T follicular helper cell (primary cell): ENCODE measurements at places on chromosomes 3 and 15.

GRCh38 chr3:104646196-104646595 lies 720.5 kb upstream of the ALCAM start:
- DNase-seq: no peak

GRCh38 chr3:122168044-122168443 lies 15.4 kb upstream of the CASR start:
- DNase-seq: no peak

DNA sequence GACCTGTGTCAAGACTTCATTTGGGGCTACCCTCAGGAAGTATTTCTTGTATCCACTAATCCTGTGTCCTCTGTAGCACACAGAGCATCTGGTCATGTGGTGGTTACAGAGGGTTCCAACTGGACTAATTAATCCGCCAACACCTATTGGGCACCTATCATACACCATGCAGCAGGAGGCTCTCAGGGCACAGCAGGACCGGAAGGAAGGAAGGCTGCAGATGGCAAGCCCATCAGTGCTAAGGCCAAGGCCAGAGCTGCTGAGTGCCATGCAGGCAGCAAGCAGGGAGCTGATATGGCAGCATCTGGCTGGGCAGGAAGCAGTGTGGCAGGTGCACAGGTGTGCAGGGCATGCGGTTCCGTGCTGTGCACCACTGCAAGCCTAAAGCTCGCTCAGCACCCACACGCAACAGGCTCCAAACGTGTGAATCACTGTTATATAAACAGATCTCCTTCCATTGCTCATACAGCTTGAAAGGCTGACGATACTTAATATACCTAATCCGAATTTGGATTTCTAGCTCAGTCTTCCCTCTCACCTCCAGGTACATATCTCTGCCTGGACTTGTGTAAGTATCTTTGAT lies 64.4 kb upstream of the SNRPA1 start:
- no peak for DNase-seq

- DNase-seq: no peak
These were observed 276.1 kb downstream of the NFKBIZ start for GRCh38 chr3:102125197-102125993.

DNA sequence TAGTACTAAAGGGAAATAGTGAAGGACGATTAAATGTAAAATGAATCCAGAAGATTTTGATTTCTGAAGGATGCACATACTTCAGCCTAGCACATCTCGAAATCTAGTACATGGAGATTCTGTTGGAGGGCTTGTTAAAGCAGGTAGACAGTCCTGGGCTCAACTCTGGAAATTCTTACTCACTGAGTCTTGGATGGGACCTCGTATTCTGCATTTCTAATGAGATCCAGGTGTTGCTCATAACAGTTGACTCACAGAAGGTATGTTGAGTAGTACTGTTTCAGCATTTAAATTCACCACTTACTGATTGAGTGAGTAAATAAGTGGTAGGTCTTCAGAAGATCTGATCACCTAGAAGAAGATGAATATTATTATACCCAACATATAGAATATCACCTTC lies 623.4 kb upstream of the SGO1 start:
- no peak for DNase-seq

- DNase-seq: no peak
These were observed 101.0 kb upstream of the CCDC80 start for GRCh38 chr3:112741983-112742382.

DNA sequence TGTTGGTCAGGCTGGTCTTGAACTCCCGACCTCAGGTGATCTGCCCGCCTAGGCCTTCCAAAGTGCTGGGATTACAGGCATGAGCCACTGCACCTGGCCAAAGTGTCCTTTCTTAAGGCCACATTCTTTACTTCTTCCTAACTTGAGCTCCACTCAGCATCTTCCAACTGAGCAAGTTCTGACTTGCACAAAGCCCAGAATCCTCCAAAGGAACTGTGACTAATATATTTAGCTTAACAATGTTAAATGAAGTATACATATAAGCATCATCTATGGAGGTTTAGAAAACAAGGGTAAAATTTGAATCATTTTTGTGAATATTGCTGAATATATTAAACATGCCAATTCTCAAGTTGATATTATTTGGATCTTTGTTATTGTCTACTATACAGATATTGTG lies 93.7 kb downstream of the SHQ1 start:
- no peak for DNase-seq

- no peak for DNase-seq
These were observed 40.6 kb downstream of the LYZL4 start for GRCh38 chr3:42369832-42370231.

- DNase-seq: no peak
These were observed 152.3 kb downstream of the FBN1 start for GRCh38 chr15:48493084-48493762.

- no peak for DNase-seq
These were observed 90.0 kb upstream of the RPL32 start for GRCh38 chr3:12931273-12931905.
